ENCODE measurements at places on chromosomes 13 and 19. TPM values are rescaled to one million over a fixed set of nuclear protein-coding genes. Genes with fewer than 3 reads are reported as not detected.

The TMEM238 gene
- total RNA-seq: 1.2 TPM

The CACNG7 gene
- total RNA-seq: not detected

GRCh38 chr13:75505327-75505726 is 23.4 kb upstream of the TBC1D4 start:
- DNase-seq: no peak

DNA sequence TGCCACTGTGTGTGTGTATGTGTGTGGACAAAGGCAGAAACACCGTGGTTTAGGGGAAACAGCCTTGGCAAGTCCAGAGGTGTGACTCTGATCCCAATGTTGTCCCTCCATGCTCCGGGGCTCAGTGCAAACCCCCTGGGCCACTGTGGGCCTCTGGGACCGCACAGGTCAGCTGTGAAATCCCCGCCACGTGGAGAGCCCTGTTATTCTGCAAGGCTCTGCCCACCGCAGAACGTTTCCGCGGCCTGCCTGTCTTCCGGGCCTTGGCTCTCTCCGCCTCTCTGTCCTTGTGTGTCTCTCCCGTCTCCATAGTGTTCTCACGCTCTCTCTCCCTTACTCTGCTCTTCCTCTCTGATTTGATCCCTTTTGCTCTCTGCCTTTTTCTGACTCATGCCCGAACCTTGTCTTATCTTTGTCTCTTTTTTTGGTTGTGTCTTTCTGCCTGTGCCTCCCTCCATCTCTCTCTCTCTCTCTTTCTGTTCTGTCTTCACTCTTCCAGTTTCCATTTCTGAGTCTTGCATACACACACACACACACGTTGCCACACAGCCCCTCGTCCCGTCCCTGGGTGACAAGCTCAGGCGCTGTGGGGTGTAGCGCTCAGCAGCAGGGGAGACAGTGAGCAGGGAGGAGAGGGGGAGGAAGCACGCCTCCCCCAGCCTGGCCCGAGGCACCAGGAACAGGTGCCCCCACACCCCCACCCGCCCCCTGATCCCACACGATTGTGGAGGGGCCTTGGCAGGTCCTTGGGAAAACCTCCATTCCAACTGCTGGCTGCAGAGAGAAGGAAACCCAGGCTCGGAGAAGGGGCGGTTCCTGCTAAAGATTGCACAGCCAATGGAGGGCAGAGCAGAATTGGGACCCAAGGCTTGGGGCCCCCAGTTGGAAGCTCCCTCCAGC is 3.0 kb downstream of the TTYH1 start:
- DNase-seq: peak; percentile 50

The ZNF799 gene
- total RNA-seq: 6.1 TPM

DNA sequence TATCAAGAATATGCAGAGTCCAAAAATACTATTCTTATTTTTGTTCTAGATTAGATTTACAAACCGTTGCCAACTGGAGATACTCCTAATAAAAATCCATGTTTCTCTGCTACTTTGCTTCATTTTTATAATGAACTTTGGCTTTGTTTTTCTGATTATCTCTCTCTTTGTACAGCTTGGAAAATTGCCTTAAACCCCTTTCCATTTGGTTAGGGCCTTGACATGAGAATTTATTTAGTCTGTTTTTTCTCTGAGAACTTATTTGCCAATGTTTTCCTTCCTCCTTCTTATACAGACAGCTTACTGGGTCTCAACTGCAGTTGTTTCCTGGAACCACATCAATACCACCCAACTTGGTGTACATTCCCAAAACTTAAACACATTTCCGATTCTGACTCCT is 555.4 kb downstream of the SLITRK6 start:
- no peak for DNase-seq

The CYP2A6 gene
- not detected for total RNA-seq

DNA sequence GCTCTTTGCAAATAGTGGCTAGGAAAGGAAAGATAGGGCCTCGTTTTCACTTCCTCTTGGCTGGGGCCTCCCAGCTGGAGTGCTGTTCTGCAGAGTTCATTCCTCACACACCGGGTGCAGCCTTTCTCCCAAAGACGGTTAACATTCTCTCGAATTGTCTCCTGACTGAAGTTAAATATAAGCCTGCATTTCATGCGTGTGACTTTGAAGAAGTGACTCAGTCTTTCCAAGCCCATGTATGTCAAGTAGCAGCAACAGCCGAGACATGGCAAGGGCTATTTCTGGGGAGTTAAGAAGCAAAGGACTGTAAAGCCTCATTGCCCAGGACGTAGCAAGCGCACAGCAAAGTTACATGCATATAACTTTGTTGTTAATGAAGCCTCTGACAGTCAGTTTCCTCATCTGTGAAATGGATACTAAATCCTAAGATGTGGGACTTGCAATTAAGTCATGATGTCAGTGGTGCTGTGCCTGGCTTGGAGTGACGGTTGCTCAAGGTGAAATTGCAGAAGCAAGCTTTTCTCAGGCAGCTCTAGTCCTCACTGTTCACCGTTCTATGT is 502.4 kb downstream of the MYO16 start:
- no peak for DNase-seq

DNA sequence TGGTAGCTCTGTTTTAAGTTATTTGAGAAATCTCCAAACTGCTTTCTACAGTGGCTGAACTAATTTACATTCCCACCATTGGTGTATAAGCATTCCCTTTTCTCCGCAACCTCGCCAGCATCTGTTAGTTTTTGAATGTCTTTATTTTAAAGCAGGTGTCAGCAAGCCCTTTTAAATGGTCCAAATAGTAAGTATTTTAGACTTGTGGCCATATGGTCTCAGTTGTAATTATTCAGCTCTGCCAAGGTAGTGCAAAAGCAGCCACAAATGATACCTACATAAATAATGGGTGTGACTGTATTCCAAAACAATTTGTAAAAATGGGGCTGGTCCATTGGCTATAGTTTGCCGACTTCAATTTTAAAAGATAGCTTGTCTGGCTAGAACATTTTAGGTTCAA is 58.7 kb upstream of the TMTC4 start:
- no peak for DNase-seq

- no peak for DNase-seq
Observed at GRCh38 chr13:31591642-31592233, 147.6 kb upstream of the RXFP2 start.

The LCP1 gene
- total RNA-seq: 21.3 TPM

DNA sequence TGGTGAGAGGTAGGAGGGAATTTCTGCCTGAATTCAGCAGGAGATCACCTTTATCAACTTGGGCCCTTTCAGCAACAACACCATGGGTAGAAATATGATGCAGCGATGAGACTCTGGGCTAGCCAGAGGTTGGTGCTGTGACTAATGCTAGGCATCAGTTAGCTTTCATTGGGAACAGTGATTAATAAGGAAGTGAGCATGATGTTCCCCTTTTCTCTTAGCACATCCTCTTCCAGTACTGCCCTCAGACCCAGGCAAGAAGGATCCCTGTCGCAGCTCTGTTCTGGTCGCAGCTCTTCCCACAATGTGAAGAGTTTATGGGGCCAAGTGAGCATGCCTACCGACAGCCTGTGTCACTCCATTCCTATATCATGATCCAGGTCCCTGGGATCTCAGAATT is 100.5 kb downstream of the FLT1 start:
- peak; percentile 49 for DNase-seq

DNA sequence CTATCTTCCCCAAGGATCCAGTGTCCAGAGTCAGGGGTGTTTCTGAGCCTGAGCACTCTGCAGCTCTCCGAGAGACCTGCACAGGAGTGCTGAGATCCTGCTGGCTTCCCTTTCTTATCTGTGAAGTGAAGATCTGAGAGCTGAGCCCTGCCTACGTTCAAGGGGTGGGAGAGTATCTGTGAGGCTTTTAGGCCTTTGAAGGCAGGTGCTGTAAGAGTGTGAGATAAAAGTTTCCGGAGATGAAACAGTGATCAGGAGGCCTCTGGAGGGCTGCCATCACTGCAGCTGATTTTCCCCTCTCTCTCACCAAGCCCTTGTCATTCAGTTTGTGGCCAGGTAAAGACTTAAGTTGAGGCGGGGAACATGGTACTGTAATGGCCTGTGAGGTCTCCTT is 83.1 kb downstream of the AKAP11 start:
- no peak for DNase-seq

DNA sequence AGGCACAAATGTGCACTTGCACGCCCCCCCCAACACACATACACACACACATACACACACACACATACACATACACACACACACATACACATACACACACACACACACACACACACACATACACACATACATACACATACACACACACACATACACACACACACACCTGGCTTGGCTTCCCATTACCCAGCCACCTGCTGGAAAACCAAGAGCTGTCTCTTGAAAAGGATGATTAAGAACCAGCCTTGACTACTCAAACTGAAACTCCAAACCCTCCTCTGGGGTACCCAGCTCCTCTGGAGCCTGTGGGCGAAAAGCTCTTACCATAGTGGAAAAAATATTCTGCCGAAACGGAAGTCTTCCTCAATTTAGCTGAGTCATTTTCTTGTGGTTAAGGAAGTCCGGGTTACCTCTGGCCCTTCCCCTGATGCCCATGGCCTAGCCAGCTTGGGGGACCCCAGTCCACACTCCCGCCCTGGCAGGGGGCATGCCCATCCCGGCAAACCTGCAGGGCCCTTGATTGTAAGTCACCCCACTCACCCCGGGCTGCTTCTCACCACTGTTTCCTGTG is 21.9 kb downstream of the CEBPA start:
- DNase-seq: no peak

- no peak for DNase-seq
Observed at GRCh38 chr13:27034678-27035111, 136.9 kb downstream of the USP12 start.

Measured in M059J (cell line).